Esophagus squamous epithelium (tissue), 5 donors: ENCODE measurements at places on chromosomes 13 and 19. TPM values are rescaled to one million over a fixed set of nuclear protein-coding genes. Genes with fewer than 3 reads are reported as not detected.

CCDC169 gene
- total RNA-seq = under 0.01 TPM

ICAM5 gene
- total RNA-seq = not detected

KCNK6 gene
- total RNA-seq = 25.4 TPM

CRB3 gene
- 42.9 TPM for total RNA-seq

PDE4C gene
- total RNA-seq = 0.76 TPM

UCHL3 gene
- total RNA-seq = 39.9 TPM

COL5A3 gene
- 5.0 TPM for total RNA-seq
